ENCODE measurements at places on chromosomes 4 and X. TPM values are rescaled to one million over a fixed set of nuclear protein-coding genes. Genes with fewer than 3 reads are reported as not detected.

The LAP3 gene
- total RNA-seq: 57.4 TPM

The IL1RAPL1 gene
- total RNA-seq: not detected

DNA sequence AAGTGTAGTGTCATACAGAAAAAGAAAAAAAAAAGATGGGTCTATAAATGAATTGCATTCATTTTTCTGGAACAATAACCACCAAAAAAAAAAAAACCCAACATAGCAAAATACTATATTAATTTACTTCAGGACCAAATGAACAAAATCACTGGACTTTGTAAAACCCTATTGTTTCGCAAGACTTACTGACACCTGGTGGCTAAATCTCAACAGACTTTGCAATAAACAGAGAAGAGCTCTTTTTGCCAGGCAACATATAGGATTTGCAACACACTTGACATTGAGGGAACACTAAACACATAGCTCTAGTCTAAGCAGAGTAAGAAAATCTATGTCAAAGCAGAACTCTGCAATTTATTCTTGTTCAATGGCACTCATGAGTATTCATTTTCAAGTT, 990.2 kb downstream of the STPG2 start:
- DNase-seq: no peak

GRCh38 chr4:147530134-147530533, 49.2 kb downstream of the EDNRA start:
- DNase-seq: no peak

- DNase-seq: no peak
Measured at GRCh38 chr4:181204109-181204508, 1039.1 kb upstream of the TENM3 start.

DNA sequence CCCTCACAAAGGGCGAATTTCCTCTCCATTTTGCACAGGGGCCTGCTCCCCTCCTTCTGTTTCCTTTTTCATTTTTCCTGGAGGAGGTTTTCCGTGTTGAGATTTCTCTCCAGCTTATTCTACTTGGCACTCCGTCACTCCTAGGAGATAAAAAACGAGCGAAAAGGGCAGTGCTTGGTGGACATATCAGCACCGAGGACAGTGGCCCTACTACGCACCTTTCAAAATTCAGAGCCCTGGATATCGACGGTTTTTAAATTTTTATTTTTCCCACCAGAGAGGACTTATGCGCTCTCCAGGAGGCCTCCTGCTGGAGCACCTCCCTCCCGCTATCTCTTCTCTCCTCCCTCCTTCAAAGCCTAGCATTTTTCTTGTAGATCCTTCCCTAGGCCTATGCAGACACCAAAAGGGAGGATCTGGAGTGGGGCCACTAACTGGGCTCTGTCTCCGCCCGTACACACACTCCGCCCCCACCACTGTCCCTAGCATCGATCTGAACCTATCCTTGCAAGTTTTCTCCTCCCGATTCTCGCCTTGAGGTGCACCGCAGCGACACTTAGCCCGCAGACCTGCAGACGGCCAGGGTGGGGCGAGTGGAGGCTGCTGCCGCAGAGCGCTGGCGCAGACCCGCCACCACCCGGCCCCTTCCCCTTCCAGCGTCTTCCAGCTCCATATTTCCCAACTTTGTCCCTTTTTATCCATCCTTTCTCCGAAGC, 8.5 kb upstream of the TCEAL9 start:
- DNase-seq: no peak

GRCh38 chr4:147093206-147093605, 147.5 kb upstream of the TTC29 start:
- DNase-seq: no peak

- no peak for DNase-seq
Measured at GRCh38 chr4:89213382-89213701, 94.3 kb downstream of the GPRIN3 start.

DNA sequence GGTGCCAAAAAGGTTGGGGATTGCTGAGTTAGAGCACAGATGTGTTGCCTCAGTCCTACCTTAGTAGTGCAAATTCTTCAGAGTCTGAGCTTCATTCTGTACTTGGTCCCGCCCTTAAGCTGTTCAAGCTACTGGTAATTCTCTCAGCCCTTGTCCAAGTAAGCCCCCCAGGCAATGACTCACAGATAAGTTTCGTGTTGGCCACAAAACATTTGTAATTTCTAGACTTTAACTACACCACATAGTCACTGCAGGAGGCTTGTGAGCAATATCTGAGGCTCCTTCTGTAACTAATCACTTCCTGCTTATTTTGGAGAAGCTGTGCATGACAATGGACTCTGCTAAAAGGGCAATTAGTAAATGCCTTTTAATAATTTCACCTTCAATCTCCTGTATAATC, 1420.5 kb downstream of the PCDH7 start:
- DNase-seq: no peak

Measured in uterus (tissue), 4 donors.